ENCODE measurements at places on chromosomes 11 and 22.

DNA sequence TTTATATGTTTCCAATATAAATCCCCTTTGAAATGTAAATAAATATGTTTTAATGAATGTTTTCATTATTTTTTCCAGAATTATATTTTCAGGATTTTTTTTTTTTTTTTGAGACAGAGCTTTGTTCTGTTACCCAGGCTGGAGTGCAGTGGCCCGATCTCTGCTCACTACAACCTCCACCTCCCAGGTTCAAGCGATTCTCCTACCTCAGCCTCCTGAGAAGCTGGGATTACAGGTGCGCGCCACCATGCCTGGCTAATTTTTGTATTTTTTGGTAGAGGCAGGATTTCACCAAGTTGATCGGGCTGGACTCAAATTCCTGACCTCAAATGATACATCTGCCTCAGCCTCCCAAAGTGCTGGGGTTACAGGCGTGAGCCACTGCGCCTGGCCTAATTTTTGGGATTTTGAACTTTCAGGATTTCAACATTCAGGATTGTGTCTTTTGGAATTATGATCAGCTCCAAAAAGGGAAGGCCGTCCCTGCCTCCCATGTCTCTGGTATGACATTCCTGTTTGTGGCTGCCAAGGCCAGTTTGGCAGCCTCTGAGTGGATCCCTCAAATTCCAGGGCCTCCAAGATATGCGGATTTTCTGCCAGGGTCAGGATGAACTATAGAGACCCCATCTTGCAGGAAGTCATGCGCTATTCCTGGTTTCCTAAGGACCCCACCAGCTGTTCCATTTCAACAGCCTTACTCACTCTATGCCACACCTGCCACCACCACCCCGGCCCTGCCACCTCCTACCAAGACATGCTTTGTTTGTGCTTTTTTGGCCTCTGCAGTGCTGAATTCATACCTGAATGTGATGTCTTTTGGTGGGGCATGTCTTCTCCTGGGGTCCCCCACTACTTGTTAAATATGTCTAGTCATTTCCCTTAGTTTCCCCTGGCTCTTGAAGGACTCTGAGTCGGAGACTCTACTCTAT, 21.9 kb upstream of the TMPRSS4 start:
- no peak for DNase-seq

DNA sequence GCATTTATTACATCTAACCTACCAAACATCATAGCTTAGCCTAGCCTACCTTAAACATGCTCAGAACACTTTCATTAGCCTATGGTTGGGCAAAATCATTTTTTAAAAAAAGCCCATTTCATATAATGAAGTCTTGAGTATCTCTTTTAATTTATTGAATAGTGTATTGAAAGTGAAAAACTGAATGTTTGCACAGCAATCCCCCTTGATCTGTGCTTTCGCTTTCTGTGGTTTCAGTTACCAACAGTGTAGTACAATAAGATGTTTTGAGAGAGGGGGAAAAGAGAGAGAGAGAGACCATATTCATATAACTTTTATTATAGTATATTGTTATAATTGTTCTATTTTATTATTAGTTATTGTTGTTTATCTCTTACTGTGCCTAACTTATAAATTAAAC, 8.4 kb upstream of the MAP6 start:
- DNase-seq, result no peak

- DNase-seq, result no peak
Observed at GRCh38 chr22:48434156-48434867, 1393.4 kb downstream of the BRD1 start.

DNA sequence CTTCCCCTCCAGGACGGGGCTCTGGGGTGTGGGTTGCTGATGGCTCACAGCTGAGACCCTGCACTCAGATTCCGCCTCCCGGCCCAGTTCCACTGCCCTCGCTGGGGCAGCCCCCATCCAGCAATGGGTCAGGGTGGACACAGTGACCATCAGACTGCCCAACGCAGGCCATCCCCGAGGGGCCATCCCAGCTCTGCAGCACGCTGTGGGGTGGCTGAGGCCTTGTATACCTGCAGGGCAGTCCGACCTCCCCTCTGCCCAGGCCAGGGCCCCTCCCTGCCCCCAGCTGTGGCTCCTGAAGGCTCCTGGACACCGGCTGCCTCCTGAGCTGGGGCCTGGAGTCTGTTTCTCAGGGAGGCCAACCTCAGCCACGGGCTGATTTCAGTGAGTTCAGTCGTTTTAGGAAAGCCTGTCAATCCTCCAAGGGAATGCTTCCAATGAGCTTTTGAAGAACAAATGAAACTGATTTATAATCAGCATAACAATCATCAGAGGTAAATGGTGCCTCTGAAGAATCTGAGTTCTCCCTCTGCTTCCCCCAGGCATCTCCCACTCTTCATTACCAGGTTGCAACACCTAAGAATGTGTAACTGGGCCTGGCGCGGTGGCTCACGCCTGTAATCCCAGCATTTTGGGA, 95.1 kb downstream of the CELSR1 start:
- DNase-seq, result no peak

DNA sequence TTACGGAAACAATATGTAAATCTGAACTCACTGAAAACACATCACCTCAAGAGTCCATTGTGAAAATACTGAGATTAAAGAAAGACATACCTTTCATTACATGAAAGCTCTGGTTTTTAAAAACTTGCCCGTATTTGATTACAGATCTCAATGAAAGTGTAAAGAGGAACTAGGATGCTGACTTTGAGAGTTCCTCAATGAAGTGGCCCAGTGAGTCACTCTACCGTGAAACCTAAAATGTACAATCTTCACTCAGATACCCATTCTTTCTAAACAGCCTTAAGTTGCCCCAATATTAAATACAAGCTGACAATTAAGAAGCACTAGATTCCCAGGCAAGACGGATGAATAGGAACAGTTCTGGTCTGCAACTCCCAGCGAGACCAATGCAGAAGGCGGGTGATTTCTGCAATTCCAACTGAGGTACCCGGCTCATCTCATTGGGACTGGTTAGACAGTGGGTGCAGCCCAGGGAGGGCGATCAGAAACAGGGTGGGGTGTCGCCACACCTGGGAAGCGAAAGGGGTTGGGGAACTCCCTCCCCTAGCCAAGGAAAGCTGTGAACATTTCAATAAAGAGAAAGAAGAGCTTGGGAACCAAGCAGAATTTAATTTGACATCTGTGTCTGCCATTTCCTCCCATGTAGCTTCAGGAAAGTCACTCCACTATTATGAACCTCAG, 33.8 kb upstream of the OR9G4 start:
- no peak for DNase-seq

- no peak for DNase-seq
Observed at GRCh38 chr11:10382518-10382917, 72.5 kb upstream of the AMPD3 start.

DNA sequence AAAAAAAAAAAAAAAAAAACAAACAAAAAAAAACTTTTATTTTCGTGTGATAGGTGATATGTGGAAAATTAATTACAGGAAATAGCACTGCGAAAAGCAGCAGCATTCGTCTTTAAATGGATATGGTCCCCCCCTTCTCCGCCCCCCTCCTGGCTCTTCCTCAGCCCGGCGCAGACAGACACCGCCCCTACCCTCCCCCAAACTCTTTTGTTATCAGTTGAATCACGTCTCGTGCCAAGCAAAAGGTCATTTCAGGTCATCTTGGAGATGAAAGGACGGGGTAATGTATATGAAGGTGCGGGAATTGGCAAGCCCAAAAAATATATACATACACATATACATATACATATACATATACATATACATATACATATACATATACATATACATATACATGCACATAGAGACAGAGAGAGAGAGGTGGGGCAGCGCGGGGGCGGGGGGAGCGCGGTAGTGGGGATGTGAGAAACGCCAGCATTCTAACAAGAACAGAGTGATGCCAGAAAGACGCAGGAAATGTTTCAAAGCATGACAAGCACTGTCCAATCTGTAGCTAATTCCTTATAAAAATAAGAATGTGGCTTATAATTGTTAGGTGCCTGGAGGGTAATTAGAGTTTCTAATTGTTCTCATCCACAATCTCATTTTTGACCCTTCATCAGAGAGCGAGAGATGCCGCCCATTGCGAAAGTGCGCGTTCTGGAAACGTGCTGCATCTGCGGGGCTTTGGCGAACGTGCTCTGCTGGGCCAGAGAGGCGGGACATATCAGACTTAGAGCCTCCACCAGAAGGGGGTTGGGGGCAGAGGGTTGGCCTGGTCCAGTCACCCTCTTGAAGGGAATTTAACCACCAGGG, 214.5 kb upstream of the UBASH3B start:
- DNase-seq, result peak; percentile 81

GRCh38 chr11:111982541-111983186, 42.5 kb upstream of the DLAT start:
- no peak for DNase-seq

DNA sequence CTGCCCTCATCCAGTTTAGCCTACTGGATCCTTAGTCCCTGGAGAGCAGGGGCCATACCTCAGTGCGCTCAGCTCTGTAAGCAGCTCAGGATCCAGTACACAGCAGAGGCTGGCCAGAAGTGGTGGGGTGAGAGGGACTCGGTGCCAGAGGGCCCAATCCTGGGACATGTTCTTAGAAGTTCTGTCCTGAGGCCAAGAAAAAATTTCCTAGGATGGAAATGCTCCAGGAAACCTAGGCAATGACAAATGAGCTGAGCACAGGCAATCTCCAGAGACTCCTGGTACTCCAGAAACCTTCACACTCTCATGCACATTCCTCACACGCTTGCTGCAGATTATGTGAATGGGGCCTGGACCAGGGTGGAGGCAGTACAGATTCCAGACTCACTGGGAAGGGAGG, 89.6 kb downstream of the SERGEF start:
- DNase-seq, result no peak

DNA sequence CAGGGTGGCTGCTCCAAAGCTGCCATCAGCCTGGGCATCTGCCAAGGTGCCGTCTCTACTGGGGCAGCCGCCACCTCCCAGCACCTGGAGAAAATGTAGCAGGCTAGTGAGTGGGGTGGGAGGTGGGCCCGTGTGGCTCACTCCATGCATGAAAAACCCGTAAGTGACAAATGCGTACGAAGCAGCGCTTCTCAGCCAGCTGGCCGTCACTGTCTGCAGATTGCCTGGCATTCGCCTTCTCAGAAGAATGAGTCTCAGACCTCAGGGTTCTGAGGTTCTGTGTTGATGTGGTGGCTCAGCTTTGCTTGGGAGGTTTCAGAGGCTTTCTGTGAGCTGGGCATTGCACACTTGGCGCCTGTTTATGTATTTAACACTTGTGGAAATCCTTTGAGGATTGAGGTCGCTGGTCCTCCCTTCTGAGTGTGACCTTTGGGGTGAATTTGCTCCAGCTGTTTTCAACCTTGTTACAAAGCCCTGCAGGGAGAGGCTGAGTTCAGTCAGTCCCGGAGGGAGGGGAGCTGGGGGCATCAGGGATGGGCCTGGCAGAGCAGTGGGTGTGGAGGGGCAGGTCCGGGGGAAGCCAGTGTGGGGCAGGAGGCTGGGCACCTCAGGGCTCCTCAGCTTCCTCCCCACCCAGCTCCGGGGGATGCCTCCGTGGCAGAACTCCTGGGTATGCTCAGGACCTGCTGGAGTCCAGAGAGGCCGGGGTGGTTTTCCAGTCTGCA, 977.0 kb downstream of the TBC1D22A start:
- no peak for DNase-seq

DNA sequence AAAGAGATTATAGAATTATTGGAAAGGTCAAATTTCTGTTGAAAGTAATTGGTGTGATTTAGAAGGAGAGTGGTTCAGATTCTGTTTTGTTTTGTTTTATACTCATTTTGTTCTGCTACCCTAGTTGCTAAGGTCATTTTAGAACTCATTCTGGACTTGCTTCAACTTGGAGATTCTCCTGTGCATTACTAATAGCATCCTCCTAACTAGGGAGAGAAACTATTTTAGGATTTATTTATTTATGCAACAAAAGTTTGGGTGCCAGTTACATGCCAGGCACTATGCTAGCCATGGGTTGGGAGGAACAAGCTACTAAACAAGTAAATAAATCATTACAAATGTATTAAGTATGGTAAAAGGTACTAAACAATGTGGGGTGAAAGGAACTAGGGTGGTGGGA, 84.0 kb downstream of the YAP1 start:
- no peak for DNase-seq

DNA sequence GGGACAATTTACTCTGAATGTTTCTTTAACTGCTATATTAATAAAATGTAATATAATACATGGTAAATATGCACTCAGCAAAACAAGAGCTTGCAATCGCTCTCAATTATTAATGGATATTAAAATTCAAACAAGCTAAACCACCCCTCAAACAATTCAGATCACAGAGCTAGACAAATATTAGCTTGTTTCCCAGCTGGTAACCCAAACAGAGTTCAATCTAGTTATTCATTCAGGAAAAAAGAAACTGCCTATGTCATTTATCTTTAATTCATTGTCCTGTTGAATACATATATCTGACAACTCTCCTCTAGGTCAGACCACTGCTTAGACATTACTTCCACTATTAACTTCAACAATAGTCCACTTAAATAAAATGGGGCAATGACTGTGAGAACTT, 78.7 kb downstream of the SERGEF start:
- no peak for DNase-seq

DNA sequence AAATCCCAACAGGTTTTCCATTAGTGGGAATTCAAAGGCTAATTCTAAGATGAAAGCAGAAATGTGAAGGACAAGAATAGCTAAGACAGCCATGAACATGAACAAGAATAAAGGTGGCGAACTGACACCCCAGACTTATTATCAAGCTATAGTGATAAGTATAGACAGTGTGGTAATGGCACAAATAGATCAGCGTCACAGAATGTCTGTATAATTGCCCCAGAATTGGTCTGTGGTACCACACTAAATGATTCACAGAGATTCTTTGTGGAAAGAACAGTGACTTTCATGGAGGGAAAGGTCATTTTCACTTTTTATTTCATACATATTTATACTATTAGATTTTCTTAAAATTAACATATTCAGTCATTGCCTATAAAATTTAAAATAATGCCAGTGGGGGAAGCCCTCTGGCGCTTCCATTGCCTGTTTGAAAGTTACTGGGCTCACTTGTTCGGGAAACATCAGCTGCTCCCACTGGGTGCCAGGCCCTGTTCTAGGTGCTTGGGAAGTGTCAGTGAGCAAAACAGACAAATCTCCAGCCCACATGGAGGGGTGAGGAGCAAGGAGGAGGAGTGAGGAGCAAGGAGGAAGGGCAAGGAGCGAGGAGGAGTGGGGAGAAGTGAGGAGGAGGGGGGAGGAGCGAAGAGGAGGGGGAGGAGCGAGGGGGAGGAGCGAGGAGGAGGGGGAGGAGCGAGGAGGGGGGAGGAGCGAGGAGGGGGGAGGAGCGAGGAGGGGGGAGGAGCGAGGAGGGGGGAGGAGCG, 11.3 kb upstream of the NLRP6 start:
- no peak for DNase-seq

DNA sequence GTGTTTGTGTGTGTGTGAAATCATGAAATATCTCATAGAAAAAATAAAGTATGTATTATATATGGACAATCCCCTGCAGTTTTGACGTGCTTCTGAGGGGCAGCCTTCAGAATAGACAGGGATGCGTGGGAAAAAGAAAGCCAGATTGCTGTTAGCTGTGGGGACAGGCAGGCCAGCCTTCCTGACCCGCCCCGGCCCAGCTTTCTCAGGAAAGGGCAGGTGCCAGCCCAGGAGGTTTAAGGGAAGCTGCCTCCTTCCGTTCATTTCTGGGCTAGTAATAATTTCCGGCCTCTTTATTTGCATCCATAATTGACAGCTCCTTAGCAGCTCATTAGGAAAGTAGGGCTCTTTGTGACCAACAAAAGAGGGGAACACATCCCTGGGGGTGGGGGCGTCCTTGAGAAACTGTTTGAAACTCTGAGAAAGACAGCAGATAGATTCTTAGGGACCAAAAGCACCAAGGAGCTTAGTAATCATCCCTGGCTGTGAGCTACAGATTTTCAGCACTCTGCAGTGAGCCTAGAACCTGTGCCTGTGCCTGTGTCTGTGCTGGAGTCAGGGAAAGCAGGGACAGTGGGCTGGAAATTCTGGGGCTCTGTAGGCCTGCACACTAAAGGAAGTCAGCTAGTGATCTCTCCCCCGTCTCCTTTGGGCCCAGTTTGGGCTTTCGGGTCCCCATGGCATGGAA, 632.9 kb upstream of the CADM1 start:
- no peak for DNase-seq

Measured in globus pallidus (tissue), 1 donor.